CD4-positive, CD25-positive, alpha-beta regulatory T cell (primary cell): ENCODE measurements at places on chromosomes 16 and 17. TPM values are rescaled to one million over a fixed set of nuclear protein-coding genes. Genes with fewer than 3 reads are reported as not detected.

GRCh38 chr16:67247192-67248072 lies at the start of gene FHOD1:
Gene FHOD1 (minus strand): TSS chr16:67247481. CDS start chr16:67247410, 71 bp downstream.
- DNase-seq, result peak; percentile 97

GRCh38 chr17:39738983-39739884 lies 1.5 kb downstream of the GRB7 start:
- no peak for DNase-seq

- DNase-seq, result peak; percentile 2
Observed at GRCh38 chr16:77308163-77308561, 109.0 kb downstream of the SYCE1L start.

- DNase-seq, result no peak
Observed at GRCh38 chr17:48925251-48925990, 17.2 kb downstream of the UBE2Z start.

DNA sequence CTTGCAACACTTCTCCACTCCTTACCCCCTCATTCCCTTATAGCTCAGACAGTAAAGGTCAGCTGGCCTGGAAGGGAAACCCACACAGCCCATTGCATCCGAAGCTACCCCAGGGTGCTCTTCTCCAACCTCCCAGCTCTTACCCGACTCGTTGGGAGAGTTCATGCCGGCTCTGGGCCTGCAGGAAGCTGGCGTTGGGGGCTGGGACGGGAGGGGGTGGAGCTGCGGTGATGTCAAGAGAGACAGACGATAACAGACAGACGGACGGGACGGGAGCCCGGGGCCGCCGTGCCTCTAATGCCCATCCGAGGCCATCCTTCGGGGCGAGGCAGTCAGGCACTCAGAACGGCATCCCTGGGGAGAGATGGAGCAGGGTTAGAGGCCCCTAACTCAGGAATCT lies 6.1 kb downstream of the HDAC5 start:
- no peak for DNase-seq

DNA sequence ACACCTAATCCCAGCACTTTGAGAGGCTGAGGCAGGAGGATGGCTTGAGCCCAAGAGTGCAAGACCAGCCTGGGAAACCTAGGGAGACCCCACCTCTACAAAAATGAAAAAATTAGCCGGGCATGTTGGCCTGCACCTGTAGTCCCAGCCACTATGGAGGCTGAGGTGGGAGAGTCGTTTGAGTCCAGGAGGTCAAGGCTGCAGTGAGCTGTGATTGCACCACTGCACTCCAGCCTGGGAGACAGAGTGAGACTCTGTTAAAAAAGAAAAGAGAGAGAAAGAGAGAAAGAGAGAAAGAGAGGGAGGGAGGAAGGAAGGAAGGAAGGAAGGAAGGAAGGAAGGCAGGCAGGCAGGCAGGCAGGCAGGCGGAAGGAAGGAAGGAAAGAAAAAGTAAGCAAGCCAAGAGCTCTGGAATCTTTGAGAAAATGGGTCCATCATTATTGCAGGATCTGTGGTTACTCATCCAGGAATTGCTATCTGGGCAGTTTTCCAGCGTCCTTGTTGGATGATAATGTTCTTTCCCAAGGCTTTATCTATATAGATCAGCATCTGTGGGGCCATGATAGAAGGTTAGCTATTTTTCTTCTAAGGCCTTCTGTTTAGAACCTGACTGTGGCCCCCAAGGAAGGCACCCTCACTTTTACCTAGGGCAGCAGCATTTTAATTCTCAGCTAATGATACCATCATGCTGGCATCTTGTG lies 533.2 kb upstream of the CDH5 start:
- no peak for DNase-seq

DNA sequence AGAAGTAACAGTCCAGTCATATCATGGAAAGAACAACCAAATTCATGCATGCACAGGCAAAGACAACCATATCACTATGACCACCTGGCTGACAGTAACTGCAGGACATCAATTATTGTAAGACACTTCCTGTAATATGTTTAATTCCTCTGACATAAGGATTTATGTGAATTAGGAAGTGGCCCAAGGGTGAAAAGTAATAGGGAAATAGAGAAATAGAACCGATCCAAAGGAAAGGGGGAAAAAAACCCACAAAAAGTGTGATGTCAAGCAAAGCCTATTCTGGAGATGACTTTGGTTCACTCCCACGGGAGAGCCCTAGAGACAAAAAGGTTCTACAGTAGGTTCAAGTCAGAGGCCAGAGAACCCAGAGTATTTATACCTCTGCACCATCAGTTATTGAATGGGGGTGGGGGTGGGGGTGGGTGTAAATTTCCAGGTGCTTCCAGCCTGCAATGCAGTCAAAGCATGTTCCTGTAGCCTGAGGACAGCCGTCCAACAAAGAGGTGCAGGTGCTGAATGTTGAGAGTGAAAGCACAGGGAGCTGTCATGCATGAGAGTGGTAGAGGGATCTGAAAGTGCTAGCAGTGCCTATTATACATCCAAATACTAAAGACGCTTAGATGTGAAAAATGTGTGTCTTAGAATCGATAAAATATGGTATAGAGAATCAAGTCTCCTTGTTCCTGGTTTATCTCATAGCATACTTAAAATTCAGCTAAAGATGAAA lies 95.6 kb upstream of the HLF start:
- DNase-seq, result no peak

- no peak for DNase-seq
Observed at GRCh38 chr17:4946312-4946976, 1.9 kb downstream of the PFN1 start.

DNA sequence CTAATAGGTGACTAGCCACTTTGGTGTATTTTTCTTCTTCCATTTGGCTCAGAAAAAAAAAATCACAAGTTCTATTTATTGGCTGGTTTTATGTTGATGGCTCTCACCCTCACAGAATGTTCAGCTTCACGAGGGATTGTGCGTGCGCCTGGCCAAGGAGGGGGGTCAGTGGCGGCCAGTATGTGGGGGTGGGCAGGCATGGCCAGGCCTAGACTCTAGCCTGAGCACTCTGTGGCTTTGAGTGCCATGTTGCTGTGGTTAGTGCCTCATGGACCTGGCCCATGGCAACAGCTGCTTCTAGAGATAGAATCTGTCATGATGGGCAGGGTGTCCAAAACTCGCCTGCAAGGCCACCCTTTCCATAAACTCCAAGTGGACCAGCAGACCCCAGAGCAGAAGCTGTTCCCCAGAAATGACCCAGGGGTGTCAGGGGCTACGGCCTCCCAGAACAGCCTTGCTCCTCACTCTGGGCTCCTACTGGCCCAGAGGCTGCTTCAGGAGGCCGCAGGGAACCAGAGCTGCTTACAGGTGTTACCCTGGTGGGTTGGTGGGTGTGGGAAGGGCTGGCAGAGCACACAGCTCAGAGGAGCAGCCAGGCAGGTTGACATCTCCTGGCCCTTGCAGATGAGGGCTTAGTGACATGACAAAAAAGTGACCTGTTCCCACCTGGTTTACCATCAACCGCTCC lies 124.9 kb downstream of the SOCS1 start:
- DNase-seq, result no peak

- DNase-seq, result no peak
Observed at GRCh38 chr17:47621293-47622179, 28.2 kb upstream of the KPNB1 start.

- no peak for DNase-seq
Observed at GRCh38 chr17:33012522-33013033, 20.9 kb downstream of the SPACA3 start.

- DNase-seq, result no peak
Observed at GRCh38 chr16:56753410-56753809, 23.5 kb downstream of the NUP93 start.

DNA sequence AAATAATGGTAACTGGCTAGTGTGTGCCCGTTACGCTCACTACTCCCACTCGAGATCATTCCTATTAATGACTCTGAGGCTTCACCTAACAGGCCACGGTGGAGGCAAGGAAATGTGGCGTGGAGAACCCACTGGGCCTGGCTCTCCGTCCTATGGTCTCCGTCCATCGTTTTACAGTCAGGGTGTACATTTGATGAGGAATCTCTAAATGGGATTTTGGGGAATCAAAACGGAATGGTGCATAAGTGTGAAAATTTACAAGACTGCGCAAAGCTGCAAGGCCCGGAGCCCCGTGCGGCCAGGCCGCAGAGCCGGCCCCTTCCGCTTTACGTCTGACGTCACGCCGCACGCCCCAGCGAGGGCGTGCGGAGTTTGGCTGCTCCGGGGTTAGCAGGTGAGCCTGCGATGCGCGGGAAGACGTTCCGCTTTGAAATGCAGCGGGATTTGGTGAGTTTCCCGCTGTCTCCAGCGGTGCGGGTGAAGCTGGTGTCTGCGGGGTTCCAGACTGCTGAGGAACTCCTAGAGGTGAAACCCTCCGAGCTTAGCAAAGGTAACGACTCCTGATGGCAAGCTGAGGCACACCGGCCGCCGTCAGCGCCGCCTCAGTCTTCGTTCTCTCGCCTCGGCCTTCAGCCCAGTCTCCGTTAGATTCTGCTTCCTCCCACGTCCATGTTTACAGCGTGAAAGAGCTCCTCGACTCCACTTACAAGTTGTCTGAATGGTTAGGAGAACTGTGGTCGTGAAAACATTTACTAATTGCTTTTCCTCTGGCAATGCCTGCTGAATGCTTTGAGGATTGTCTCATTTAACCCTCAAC lies at the start of gene RAD51C:
Gene RAD51C, plus strand, starts transcription at position 364 of the 817 bp plus-strand sequence. Its CDS starts 42 bp downstream, at position 406.
- DNase-seq, result peak; percentile 74

DNA sequence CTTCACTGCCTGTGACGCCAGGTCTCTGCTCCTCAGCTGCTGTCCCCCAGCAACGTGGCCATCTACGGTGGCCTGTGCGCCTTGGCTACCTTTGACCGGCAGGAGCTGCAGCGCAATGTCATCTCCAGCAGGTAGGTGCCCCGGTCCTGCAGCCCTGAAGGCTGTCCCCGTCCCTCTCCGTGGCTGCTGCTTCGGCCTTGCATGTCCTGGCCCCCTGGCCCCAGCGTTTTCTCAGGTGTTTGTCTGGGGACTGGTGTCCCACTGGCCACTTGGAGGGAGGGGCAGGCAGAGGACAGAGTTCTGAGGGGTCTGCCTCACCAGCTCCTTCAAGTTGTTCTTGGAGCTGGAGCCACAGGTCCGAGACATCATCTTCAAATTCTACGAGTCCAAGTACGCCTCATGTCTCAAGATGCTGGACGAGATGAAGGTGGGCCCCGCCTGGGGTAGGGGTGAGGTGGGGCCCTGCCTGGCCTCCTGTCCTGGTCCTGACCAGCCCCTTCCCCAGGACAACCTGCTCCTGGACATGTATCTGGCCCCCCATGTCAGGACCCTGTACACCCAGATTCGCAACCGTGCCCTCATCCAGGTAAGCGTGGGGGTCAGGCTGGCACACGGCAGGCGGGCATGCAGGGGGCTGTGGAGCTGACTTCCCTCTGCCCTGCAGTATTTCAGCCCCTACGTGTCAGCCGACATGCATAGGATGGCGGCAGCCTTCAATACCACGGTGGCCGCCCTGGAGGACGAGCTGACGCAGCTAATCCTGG lies 4.4 kb downstream of the GPS1 start:
- no peak for DNase-seq

GRCh38 chr16:4361033-4361943 lies 10.2 kb upstream of the PAM16 start:
- no peak for DNase-seq

DNA sequence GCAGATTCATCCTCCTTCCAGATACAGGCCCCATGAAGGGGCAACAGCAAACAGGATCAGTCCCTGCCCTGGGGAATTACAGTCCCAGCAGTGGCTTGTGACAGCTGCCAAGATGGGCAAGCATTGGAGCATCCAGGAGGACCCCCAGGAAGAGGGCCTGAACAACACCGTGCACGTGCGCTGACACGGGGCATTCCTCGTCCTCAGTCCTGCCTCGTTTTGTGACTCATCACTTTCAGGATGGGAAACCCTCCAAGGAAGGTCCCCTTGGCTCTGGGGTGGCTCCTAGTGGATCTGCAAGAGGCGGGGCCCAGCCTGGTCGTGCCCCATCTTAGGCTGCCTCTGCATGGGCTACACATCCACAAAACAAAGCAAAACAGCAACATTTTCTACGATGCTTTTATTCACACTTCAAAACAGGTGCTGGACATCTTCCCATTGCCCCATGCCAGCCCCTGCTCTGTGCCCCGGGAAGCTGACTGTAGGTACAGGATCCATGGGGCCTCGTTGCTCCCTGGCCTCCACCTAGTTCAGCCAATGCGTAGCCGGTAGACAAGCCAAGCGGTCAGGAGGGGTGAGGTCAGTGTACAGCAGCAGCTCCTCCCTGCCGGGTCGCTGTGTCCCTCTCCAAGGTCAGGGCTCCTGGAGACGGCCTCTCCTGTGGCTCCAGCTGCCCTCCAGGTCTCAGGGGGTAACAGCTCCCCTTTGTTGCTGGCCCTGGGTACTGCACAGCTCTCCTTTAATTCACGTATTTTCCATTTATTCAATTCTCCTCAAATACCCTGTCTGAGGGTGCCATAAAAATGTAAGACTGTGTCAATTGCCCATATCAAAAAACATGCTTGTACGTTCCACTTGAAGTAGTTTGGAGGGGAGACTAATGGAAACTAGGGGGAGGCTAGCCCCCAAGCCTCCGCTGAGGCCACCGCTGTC lies 32.2 kb downstream of the ACTG1 start:
- DNase-seq, result no peak

- DNase-seq, result no peak
Observed at GRCh38 chr16:22633799-22634198, 123.1 kb downstream of the NPIPB5 start.

DNA sequence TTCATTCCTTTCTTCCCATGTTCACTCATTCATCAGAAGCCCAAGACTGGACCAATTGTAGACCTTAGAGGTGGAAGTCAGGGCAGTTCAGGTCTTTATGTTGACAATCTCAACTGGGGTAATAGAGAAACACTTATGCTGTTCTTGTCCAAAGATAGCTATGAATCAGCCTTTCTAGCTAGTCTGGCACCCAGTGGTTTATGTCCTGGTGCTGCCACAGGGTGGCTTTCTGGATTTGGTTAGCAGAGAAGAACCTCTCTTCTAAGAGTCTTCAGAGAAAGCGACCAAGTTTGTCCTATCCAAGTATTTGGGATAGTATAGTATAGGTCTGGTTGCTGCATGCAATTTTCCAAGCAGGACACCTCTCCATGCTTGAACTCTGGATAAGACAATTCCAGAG lies 83.3 kb downstream of the NOG start:
- DNase-seq, result no peak

GRCh38 chr17:46092991-46093390 lies 93.9 kb downstream of the STH start:
- no peak for DNase-seq

- DNase-seq, result peak; percentile 60
Observed at GRCh38 chr17:81241648-81242420, 2.7 kb downstream of the NDUFAF8 start.

The CCL1 gene
- not detected for total RNA-seq

The ITGAX gene
- total RNA-seq, result 1.9 TPM

The CD300E gene
- total RNA-seq, result not detected

The ITPRIPL2 gene
- total RNA-seq, result 0.15 TPM

The KRT12 gene
- not detected for total RNA-seq

The APPBP2 gene
- total RNA-seq, result 39.1 TPM

The KIF2B gene
- total RNA-seq, result not detected

The HAP1 gene
- 2.1 TPM for total RNA-seq

The RBL2 gene
- 208 TPM for total RNA-seq

The MT3 gene
- total RNA-seq, result not detected

The EXOC3L1 gene
- 0.86 TPM for total RNA-seq
